Femur (tissue), 1 donor: ENCODE measurements at places on chromosomes 1 and 21.

DNA sequence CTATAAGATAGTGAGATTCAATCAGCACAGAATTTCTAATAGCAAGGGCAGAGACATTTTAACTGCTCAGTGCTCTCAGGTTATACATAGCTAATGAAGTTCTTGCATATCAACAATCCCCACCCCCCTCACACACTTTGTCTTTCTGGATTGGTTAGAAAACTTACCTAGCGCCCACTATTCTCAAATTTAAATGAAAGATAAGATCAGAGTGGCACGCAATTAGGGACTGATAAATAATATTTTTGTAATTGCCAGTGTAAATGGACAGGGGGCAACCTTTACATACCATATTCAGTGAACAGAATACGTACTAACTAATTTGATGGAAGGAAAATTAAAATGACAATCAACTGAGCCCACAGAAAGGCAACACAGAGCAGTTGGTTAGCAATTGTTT is 11.7 kb downstream of the SELL start:
- no peak for DNase-seq

GRCh38 chr1:210617293-210617692 is 288.6 kb downstream of the HHAT start:
- DNase-seq, result no peak

DNA sequence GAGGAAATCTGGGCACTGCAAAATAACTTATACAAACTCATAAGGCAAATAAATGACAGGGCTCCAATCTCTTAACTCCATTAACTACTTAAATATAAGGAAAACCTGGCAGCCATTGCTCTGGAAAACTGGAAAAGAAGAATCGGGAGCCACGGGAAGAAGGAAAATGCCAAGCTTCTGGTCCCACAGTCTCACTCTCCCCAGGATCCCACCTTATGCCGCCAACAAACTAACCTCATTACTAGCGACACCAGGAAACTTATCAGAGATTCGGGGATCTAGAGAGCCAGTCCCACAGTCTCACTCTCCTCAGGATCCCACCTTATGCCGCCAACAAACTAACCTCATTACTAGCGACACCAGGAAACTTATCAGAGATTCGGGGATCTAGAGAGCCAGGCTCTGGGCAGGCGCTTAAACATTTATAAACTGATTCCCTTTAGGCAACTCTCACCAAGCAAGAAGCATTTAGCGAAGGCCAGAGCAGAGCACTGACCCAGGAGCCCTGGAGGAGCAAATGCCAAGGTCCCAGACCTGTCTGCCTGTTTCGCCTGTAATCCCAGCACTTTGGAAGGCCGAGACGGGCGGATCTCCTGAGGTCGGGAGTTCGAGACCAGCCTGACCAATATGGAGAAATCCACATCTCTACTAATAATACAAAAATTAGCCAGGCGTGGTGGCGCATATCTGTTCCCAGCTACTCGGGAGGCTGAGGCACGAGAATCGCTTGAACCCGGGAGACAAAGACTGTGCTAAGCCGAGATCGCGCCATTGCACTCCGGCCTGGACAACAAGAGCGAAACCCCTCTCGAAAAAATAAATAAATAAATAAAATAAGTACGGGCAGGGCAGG is 720 bp downstream of the PSMB2 start:
- no peak for DNase-seq

GRCh38 chr1:14794906-14795305 is 196.4 kb downstream of the KAZN start:
- DNase-seq, result no peak

DNA sequence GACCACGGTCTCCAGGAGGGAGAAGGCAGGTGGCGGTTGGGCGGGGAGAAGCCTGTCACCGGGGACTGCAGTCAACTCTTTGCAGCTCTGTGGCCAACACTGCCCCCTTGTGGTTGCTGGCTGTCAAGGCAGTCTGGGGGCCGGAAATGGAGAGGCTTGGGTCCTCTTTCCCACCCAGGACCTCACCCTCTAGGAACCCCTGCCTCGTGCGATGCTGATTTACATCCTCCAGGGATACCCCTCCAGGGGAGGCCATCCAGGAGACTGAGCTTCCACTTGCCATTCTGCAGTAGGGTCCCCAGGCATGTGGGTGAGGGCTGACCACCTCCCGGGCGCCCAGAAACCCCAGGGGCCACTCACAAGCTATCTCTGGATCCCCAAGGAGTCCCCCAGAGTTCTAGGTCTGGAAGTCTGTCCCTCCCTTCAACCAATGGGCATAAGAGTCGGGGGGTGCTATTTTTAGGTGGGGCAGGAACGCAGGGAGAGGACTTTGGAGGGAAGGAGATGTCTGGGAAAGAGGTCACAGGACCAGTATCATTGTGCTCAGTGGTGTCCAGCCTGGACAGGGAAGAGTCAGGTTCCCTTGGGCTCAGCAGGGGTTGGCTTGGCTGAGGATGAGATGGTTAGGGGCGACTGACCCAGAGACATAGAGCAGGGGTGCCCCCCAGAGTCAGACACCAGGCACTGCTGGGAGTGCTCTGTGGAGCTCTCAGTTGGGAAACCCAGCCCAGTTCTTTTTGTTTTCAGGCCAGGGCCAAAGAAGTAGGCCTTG is 7.1 kb upstream of the GPR61 start:
- peak; percentile 90 for DNase-seq

DNA sequence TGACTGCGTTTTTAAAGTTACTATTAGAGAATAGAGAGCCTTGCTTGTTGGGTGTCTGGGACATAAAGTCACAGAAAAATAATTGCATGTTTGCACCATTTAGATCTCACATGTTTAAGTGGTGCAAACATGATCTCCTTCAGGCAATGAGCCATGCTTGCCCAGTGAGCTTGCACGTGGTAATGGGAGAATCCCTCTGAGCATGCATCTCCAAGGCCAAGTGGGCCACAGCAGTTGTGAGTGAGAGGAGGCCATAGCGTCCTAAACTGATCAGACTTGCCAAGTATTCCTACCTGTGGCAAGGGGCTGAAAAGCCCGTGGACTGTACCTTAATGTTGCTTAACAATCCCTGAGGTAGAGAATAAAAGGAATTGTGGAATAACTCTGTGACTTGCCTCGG is 158.3 kb downstream of the PLA2G4A start:
- no peak for DNase-seq

DNA sequence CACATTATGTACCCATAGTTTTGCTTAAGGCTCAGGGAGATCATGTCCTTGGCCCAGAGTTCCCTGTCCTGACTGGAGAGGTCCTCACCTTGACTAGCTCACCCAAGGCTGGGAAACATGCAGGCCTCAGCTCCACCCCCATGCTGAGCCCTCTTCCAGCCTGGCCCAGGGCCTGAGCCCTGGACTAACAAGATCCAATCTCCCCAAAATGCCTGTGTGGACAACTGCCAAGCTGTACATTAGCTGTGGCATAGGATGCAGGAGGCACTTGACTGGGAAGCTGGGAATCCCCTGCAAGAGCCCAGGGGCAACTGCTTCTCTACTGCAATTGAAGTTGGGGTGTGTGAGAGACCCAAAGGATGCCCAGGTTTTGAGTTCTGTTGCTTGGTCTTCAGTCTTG is 2.1 kb downstream of the LINGO4 start:
- DNase-seq, result no peak
